ENCODE measurements at places on chromosomes 1 and 21. TPM values are rescaled to one million over a fixed set of nuclear protein-coding genes. Genes with fewer than 3 reads are reported as not detected.

DNA sequence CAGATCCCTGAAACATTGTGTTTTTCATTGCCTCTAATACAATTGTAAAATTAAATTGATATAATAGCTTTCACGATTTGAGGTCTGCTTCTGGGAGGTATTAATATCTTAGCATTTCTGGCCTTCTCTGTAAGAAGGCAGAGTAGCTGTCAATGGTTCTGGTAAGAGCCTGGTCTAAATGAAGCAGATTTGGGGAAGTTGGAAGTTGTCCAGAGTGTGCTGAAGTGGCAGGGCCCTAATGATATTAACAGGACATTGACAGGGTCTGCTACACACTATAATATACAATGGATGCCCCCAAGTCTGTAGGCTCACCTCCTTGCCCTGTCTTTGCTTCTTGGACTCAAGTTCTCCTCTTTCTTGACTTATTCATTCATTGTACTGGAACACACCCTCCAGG, 99.5 kb downstream of the C4BPA start:
- no peak for DNase-seq

GRCh38 chr1:153572569-153573015, 6.9 kb upstream of the S100A2 start:
- DNase-seq = peak; percentile 62

GRCh38 chr1:156074661-156075060, 7.6 kb downstream of the MEX3A start:
- DNase-seq = no peak

DNA sequence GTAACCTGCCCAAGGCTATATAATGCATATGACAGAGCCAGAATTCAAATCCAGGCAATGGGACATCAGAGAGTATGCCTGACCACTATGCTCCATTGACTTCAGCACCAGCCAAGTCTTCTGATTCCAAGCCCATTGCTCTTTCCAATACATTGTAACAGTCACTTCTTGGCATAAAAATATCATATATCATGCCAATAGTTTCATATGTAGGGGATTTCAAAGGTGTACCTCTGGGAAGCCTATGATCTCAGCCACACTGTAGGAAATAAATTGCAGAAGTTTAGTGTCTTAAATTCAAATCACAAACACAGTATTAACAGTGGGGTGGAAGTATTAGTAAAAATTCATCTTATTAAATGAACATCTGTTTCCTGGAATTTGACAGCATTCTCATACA, 30.0 kb upstream of the ROR1 start:
- no peak for DNase-seq

GRCh38 chr1:211640301-211640630, 35.2 kb downstream of the NEK2 start:
- DNase-seq = no peak

GRCh38 chr1:3664700-3665375, 12.5 kb downstream of the TP73 start:
- no peak for DNase-seq

DNA sequence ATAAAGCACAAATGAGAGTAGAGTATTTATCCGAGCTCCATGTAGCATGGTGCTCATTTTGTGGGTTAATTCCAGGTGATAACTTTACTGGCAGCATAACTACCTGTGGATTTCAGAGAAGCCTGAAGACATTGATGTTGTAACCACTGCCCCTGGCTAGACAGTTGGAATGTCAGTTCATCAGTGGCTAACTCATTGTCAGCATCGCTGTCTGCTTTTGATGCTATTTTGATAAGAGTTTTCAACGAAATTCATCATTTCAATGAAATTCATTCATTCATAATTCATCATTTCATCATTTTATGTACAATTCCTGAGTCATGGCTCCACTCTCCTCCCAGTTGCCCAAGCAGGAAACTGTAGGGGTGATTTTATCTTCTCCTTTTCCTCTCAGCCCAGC, 34.4 kb downstream of the HSD3B1 start:
- no peak for DNase-seq

- DNase-seq = no peak
Measured at GRCh38 chr1:229848752-229849677, 218.0 kb upstream of the GALNT2 start.

DNA sequence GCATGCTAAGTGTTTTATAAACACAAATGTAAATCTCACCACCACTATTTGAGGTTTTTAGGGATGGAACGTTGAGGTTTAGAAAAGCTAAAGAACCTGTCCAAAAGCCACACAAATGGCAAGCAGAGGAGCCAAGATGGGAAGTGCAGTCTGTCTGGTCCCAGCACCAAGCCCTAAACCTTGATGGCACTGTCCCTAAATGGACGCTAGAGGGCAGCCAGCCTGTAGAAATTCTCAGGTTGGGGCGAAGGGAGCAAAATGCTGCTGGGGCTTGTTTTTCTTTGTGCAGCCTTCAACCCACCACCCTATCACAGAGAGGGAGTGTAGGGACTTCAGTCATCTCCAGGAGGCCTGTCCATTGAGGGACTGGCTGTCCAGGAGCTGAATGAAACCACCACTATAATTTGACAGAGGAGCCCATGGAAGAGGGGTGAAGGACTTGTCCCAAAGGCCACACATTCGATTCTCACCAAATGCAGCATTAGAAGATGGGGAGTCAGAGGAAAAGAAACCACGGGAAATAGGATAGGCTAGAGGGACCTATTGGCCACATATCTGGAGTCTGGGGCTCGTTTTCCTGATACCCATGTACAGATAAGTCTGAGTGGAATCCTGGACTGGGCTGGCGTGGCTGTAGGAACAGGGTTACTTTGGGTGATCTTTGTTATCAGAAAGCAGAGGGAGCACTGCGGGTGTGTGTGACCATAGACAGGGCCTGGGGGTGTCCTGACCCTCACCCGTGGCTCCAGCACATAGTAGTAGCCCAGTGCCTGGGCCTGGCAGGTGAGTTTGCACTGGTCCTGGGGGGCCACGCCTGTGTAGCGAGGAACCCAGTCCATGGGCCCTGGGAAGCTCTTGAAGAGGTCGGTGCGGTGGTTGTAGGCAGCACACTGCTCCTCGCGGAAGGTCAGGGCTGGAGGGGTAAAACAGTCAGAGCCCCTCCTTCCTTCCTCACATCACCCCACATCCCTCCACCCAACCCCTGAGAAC, 6.1 kb downstream of the ADAMTS4 start:
- DNase-seq = no peak

DNA sequence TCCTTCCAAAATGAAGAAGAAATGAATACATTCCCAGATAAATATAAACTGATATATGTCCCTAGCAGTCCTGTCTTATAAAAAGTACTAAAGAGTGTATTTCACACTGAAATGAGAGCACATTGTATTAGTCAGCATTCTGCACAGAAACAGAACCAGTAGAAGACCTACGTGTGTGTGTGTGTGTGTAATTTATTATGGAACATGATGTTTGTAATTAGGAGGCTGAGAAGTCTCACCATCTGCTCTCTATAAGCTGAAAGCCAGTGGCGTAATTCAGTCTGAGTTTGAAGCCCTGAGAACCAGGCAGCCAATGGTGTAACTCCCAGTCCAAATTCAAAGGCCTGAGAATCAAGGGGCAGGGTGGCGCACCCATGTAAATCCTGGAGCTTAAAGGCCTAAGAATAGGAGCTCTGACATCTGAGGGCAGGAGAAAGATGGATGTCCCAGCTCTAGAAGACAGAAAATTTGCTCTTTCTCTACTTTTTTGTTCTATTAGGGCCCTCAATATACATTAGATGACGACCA, 146.5 kb upstream of the LYPLAL1 start:
- no peak for DNase-seq

- DNase-seq = no peak
Measured at GRCh38 chr1:85934516-85934915, 222.1 kb downstream of the COL24A1 start.

- DNase-seq = no peak
Measured at GRCh38 chr1:103371234-103371633, 154.3 kb upstream of the RNPC3 start.

- no peak for DNase-seq
Measured at GRCh38 chr1:172162236-172162635, 258.2 kb upstream of the C1orf105 start.

DNA sequence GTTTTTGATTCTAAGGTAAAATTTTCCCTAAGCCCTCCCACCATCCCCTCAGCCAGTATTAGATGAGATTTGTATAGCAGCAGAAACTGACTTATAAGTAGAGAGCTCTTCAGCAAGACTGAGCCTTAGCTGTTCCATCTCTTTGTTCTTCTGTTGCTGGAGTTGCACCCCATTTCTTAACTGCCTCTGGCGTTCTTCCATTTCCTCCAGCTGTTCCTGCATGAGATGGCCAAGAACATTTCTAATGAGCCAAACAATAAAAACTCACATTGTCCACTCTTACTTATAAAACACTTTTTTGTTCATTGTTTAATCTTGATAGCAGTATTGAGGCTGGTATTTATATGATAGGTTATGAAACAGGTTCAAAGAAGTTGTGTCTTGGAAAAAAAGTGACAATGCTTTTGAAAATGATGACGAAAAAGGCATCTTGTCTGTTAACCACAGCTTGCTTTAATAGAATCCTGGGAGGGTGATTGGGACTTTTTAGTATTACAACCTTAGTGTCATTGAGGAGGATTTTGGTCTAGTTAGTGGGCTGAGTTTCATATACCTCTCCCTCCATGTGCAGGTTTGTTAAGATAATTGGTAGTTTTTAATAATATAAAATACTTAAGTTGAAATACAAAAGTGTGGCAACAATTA, 18.3 kb downstream of the SYNC start:
- DNase-seq = no peak

- no peak for DNase-seq
Measured at GRCh38 chr1:60636946-60637345, 445.4 kb upstream of the NFIA start.

- DNase-seq = no peak
Measured at GRCh38 chr1:8847990-8848389, 30.5 kb downstream of the ENO1 start.

GRCh38 chr21:45257673-45258341, 29.9 kb downstream of the POFUT2 start:
- no peak for DNase-seq

DNA sequence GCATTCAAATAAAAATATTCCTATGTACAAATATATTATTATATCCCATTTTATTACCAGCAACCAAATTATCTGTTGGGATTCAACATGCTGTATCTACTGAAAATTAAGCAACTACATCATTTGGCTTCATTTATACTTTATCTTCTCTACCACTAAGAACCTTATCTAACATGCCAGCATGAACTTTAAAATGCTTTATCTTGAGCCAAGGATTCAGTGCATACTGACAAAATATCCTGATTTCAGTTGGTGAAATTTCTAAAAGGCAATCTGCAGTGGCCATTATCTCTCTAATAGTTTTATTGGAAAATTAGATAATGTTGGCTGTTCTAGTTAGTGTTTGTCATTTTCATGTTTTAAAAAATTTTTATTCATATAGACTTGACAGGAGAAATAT, 1149.9 kb downstream of the KCNT2 start:
- DNase-seq = no peak

GRCh38 chr21:34843562-34843961, 174.8 kb downstream of the CLIC6 start:
- DNase-seq = no peak

DNA sequence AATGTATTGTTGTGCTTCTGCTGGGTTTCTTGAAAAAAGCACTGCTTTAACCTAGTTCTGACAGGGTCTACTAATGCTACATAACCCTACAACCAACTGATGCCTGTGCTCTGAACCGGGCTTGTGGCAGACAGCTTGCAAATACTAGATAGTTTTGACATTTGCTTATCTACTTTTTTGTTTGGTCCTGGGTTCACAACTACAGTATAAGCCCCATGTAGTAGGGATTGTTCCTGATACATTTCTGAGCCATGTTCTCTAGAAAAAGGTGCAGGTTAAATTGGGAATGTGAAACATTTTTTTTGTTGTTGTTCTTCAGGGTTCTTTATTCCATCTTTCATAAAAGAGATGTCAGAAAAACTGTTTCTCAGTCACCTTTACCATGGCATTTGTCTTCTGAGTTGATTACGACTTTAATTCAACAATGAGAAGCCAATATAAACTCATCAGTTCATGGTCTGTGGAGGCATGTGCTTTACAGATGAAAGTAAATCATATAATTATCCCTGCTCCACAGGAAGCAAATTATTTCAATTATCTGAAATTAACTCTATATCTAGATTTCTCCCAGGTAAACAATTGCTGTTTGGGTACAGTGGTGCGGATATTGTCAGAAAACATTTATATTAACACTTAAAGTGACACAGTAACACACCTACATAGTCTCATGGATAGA, 22.0 kb downstream of the OLFM3 start:
- no peak for DNase-seq

GRCh38 chr1:23007106-23007505, 8.5 kb downstream of the TEX46 start:
- DNase-seq = no peak

- DNase-seq = no peak
Measured at GRCh38 chr1:19343617-19344350, 31.7 kb downstream of the SLC66A1 start.

DNA sequence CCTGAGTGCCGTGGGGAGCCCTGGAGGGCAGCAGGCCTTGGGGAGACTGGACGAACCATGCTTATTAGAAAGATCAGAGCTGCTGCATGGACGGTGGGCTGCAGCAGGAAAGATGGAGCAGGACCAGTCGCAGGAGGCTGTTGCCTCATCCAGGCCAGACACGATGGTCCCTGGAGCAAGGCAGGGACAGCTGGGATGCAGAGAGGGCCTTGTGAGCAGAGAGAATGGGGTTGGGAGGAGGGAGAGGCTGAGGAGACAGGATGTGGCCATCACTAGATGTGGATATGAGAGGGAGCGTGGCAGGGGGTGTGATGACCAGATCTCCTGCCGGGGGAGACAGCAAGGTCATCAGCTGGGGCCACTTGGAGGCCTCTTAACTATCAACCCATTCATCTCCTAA, 727.6 kb downstream of the PTPRU start:
- no peak for DNase-seq

DNA sequence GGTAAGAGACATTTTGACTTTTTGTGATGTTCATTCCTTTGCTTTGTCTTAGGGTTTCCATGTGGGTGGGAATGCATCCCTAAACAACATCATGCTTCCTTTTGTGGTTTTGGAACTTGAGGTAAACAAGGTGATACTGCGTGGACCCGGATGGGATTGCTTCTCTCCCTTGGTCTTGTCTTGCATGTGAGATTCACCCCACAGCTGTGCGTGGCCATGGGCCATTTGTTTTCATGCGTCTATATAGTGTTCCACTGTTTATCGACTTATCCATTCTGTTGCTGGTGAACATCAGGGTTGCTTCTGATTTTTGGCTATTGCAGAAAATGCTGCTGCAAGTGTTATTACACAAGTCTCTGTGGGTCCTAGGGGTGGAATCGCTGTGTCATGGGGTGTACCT, 21.1 kb downstream of the CRYAA start:
- DNase-seq = no peak

GRCh38 chr1:209428241-209428921, 155.1 kb upstream of the CAMK1G start:
- DNase-seq = no peak

GRCh38 chr1:245397771-245398170, 243.0 kb downstream of the KIF26B start:
- DNase-seq = no peak

AUNIP gene
- total RNA-seq = 10.6 TPM

OXCT2 gene
- 2.9 TPM for total RNA-seq

LIPI gene
- total RNA-seq = not detected

ITPKB gene
- 51.3 TPM for total RNA-seq

ADAM30 gene
- total RNA-seq = not detected

BACE2 gene
- total RNA-seq = not detected

COL24A1 gene
- total RNA-seq = not detected

SERPINC1 gene
- total RNA-seq = not detected

IFI44L gene
- total RNA-seq = 8.4 TPM

LCE2B gene
- total RNA-seq = not detected

PKLR gene
- not detected for total RNA-seq

CFAP74 gene
- not detected for total RNA-seq

SUSD4 gene
- total RNA-seq = 1.2 TPM

REG4 gene
- 0.89 TPM for total RNA-seq

SPRR2E gene
- total RNA-seq = not detected

KCNT2 gene
- not detected for total RNA-seq

ATPAF1 gene
- 36.2 TPM for total RNA-seq

UBL4B gene
- total RNA-seq = not detected

All from activated naive CD4-positive, alpha-beta T cell treated with anti-CD3 and anti-CD28 coated beads, Interleukin-2, amount 50 U/mL, for 72 hours (primary cell).